ENCODE measurements at places on chromosomes 6 and 20.

- DNase-seq, result no peak
These were observed 4.5 kb downstream of the BCAS4 start for GRCh38 chr20:50799176-50799889.

DNA sequence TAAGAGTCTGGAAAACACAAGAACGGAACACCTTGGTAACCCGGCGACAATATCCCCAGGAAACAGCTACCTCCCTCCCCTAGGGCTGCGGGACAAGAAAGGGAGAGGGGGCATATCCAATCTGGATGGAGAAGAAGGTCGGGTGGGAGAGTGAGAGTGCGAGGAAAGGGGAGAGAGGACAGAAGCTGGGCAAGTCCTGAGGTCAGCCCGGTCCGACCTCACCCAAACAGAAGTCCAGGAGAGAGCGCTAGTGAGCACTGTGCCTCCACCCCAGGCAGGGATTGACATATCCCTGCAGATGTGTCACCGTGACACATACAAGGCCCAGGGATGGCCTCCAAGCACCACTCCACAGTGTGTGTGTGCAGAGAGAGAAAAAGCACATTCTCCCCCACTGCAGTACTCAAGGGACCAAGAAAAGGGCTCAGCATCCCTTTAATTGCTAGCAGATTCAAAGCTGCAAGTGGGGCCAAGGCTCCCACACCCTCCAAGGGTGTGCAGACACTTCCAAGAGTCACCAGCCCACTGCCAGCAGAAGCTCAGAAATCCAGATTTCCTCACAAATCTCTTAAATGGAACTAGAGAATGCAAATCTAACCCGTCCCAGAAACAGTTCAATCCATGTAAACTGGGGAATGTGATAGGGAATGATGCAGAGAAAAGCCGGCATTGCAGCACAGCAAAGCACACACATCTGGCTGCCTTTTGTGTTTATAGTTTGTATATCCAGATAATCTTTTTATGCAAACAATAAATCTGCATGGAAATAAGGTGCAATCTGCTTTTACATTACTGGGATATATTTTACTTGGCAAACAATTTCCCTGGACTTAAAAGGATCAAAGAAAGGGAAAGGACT lies 3.1 kb downstream of the PXDC1 start:
- no peak for DNase-seq

- DNase-seq, result no peak
These were observed 5.9 kb upstream of the UNC93A start for GRCh38 chr6:167285077-167285770.

DNA sequence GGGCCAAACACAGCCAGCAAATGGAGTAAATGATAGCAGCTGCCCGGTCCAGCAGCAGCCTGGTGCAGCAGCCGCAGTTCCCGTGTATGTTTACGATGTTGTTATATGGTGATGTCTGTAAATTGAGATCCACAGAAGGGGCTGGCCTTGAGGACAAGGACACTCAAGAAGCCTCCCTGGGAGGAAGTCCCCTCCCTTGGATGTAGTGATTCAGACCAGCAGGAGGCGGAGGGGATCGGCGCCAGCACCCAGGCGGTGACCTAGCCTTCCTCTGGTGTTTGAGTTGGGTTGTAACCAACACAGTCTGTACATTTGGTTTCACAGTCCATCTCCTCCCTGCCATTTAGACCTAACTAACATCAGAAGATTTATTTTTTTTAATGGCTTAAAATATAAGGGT lies 187.8 kb downstream of the SYNDIG1 start:
- no peak for DNase-seq

GRCh38 chr20:25038591-25039015 lies 19.3 kb downstream of the ACSS1 start:
- DNase-seq, result peak; percentile 72

- DNase-seq, result no peak
These were observed 89.9 kb upstream of the ECI2 start for GRCh38 chr6:4225161-4225872.

GRCh38 chr6:153192943-153193885 lies 62.1 kb upstream of the RGS17 start:
- no peak for DNase-seq

All from cerebellar nuclear complex (tissue), 1 donor.